ENCODE measurements at places on chromosomes 6 and 20.

GRCh38 chr6:40738551-40739193 is 151.5 kb upstream of the LRFN2 start:
- DNase-seq = no peak

GRCh38 chr20:58889798-58890517 is 37.4 kb downstream of the GNAS start:
- DNase-seq = no peak

GRCh38 chr6:43885399-43886066 is 115.5 kb downstream of the VEGFA start:
- DNase-seq = no peak

DNA sequence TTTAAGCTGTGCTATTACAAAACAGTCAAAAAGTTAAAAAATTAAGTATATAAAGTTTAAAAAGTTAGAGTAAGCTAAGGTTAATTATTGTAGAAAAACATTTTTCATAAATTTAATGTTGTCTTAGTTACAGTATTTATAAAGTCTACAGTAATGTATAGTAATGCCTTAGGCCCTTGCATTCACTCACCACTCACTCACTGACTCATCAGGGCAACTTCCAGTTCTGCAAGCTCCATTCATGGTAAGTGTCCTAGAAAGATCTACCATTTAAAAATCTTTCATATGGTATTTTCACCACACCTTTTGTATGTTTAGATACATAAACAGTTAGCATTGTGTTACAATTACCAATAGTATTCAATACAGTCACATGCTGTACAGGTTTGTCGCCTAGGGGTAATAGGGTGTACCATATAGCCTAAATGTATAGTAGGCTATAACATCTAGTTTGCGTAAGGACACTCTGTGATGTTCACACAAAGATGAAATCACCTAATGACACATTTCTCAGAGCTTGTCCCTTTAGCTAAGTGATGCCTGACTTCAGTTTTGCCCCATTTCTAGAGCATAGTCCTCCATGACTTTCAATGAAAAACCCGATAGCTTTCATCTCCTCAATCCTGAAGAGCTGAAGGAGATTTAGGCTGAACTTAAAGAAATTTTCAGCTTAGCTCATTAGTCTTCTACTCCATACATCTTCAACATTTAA is 14.9 kb upstream of the HLA-DRA start:
- no peak for DNase-seq

GRCh38 chr6:136763255-136763654 is 29.0 kb downstream of the MAP3K5 start:
- no peak for DNase-seq

GRCh38 chr6:35351422-35351821 is 9.1 kb downstream of the PPARD start:
- no peak for DNase-seq

- no peak for DNase-seq
Measured at GRCh38 chr6:112879920-112880413, 532.8 kb downstream of the RFPL4B start.

DNA sequence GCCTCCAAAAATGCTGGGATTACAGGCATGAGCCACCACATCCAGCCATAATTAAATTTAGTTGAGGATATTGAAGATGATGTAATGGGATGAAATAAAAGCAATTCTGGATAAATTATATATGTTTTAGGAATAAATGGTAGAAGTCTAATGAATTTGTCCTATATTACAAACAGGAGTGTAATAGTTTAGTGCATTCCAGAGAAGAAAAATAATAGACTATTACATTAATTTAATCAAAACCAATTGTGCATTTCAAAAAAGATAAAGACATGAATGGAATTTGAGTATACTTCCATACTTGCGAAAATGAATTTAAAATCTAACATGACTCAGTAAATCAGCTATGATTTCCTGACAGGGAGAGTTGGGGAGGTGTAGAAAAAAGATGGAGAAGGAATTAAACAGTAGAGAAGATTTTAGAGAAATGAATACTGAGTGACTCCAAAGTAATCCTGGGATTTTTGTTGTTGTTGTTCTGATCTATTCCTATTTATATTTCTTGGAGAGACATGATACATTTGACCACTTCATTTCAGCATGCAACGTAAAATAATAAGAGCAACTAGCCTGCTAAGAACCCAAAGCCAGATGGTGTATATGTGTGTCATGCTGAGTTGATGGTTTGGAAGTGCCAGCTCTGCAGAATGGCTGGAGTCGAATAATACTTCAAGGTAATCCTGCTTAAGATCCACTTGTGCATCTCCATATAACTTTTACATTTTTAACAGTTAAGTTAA is 67.4 kb downstream of the AIG1 start:
- no peak for DNase-seq

- DNase-seq = no peak
Measured at GRCh38 chr20:58706975-58707681, 14.5 kb downstream of the NPEPL1 start.

GRCh38 chr6:56297022-56297989 is 49.9 kb upstream of the COL21A1 start:
- DNase-seq = no peak

GRCh38 chr20:62128502-62128901 is 6.2 kb downstream of the LSM14B start:
- no peak for DNase-seq

DNA sequence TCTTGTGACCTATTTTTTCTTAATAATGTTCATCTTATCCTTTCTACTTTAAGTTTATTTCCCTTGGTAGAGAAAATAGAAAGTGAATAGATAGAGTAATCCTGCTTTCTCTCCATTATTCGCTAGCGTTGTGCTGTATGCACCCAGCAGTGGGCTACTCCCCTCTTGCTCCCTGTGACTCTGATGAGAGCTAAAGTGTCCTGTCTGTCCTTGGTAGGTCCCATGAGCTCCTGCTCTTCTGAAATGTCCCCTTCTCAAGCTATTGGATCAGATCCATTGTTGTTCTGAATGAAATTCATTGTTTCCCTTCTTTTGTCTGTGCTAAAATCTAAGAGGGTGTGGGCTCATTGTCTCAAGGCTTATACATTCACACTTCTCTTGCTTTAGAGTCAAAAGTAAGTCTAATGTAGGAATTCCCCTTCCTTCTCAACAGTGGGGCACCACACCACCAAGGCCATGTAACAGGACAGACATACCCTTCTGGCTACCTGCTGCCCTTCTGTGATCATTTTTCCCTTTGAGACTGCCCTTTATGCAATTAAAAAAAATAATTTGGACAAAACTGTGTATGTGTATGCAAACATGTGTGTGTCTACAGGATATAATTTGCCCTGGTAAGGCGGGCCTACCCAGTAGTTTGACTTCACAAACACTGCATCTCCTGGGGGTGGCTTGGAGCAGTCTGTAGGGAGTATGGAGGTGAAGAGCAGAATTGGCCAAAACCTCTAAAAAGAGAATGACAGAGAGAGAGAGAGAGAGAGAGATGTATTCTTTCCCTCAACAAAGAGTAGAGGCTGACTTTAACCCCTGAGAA is 167.0 kb upstream of the MYLIP start:
- no peak for DNase-seq

DNA sequence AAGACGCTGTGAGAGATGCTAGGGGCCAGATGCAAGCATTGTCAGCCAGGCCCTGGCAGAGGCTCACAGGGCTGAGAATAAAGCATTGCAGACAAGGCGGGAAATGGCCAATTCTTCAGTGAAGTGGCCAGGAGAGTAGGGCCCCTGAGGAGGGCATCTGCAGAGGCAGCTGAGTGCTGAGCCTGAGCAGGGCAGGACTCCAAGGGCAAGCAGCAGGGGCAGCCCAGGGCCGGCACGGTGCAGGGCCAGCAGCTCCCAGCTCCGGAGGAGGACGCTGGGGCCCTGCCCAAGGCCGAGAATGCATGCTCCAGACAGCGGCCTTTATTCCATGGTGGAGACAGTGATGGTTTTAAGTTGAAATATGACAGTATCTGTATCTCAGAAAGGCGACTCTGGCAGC is 305.5 kb downstream of the FOXC1 start:
- no peak for DNase-seq

DNA sequence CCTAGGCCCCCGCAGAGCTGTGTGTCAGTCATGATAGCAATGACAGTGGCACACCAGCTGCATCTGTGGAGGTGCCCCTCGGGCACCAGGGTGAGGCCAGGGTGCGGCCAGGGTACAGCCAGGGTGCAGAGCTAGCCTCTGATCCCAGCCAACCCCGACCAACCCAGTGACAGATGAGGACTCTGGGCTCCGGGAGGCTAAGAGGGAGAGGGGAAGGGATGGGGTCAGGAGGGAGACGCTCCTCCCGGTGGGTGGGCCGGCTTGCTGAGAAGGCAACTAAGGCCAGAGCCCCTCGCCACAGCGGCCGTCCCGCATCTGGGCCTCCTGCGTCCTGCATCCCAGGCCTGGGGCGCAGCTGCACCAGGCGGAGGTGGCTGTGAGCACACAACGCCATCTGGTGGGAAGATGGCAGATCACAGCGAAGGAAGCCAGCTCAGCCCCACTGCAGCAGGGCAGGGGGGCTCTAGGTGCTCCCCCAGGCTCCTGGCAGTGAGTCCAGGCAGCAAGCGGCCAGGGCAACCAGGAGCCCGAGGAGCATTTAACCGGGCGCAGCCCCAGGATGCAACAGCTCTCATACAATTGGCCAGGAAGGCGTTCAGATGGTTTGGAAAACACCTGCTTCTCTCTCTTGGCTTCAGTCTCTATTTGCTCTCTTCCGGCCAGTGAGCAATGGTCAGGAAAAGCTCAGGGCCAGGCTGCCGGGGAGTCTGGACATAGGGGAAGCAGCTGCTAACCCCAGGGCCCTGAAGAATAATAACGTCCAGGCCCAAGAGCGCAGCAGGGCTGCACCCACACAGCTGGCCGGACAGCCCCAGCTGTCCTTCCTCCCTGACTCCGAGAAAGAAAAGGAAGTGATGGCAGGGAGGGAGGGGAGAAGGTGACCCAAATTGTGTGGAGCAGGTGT is 169.4 kb downstream of the TAF4 start:
- DNase-seq = no peak
